ENCODE measurements at places on chromosomes 16 and 17.
A peak's percentile ranks its signal among the peaks of the same experiment; 100 is the strongest.

GRCh38 chr16:2159175-2159838 lies 3.7 kb downstream of the TRAF7 start:
- DNase-seq: no peak

DNA sequence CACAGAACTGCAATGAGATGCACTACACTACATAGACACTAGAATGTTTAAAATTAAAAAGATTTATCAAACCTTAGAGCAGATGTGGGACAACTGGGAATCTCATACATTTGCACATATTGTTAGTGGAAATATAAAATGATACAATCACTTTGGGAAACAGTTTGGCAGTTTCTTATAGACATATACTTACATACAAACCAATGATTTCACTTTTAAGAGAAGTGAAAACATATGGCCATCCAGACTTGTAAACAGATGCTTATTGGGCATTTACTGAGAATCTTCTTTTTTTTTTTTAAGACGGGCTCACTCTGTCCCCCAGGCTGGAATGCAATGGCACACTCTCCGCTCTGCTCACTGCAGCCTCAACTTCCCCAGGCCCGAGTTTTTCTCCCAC lies 50.1 kb downstream of the AXIN2 start:
- no peak for DNase-seq

DNA sequence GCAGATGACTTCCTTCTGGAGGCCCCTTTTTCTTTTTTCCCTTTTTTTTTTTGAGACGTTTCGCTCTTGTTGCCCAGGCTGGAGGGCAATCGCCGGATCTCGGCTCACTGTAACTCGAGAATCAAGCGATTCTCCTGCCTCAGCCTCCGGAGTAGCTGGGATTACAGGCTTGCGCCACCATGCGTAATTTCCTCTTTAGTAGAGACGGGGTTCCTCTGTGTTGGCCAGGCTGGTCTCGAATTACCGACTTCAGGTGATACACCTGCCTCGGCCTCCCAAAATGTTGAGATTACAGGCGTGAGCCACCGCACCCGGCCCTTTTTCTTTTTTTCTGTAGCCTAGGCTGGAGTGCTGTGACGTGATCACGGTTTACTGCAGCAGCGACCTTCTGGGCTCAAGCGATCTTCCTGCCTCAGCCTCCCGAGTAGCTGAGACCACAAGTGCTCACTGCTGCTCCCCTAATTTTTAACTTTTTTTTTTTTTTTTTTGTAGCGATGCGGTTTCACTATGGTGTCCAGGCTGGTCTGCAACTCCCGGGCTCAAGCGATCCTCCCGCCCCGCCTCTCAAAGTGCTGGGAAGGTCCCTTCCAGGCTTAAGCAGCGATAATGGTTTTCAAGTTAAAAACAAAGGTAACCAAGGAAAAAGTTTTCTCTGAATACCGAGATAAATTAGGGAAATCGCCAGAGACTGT lies 956 bp upstream of the IST1 start:
- peak; percentile 56 for DNase-seq

- DNase-seq: no peak
Measured at GRCh38 chr17:62712171-62712581, 84.7 kb downstream of the MRC2 start.

- DNase-seq: peak; percentile 61
Measured at GRCh38 chr16:81491541-81492188, 47.1 kb downstream of the CMIP start.

All from fibroblast of skin of abdomen (primary cell).